Activated CD4-positive, alpha-beta T cell treated with anti-CD3 and anti-CD28 coated beads for 36 hours (primary cell): ENCODE measurements at places on chromosomes 6 and 20. TPM values are rescaled to one million over a fixed set of nuclear protein-coding genes. Genes with fewer than 3 reads are reported as not detected.
A peak's percentile ranks its signal among the peaks of the same experiment; 100 is the strongest.

GRCh38 chr6:37236921-37237320 lies 20.7 kb upstream of the TBC1D22B start:
- no peak for DNase-seq
- H3K27me3 ChIP-seq, result peaks cover 6% of the 10 kb centered on the region
- H3K27ac ChIP-seq, result no peak overlapping the region
- H3K36me3 ChIP-seq, result no peaks in the 10 kb centered on the region

DNA sequence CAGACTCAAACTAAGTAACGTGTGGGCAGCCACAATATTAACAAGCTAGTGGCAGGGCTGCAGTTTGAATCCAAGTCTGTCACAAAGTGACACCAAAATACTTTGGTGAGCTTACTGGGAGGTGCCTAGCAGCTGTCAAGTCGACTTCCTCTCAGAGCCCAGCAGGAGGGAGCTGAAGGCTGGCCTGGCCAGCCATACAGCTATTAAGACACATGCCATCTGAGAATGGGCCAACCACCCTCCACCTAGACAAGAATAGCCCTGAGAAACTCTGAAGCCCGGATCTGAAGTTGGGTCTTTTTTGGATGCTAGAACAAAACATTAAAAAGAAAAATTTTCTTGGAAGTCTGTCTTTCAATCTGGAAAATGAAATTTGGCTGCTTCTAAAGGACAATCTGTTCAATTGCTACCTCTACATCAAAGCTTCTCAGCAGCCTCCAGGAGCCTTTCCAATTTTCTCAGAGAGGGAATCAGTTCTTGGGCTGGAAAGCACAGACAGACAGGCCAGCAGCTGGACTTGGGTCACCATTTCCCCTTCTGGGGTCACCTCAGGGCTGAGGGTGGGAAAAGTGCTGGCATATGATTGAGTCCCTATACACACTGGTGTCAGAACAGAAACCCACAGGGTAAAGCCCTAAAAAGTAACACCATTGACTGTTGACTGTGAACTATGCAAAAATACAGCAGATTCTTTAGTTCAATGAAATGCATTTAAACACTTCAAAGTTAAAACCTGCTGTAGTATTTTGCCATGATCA lies 42.9 kb downstream of the UQCC1 start:
- no peak for DNase-seq
- H3K4me1 ChIP-seq, result no peaks in the 10 kb centered on the region
- H3K27ac ChIP-seq, result no peak overlapping the region
- H3K36me3 ChIP-seq, result peaks cover 28% of the 10 kb centered on the region
- H3K4me3 ChIP-seq, result no peak overlapping the region

The GMPR gene
- total RNA-seq, result 1.4 TPM

- no peak overlapping the region for H3K4me3 ChIP-seq
- no peaks in the 10 kb centered on the region for H3K27me3 ChIP-seq
- peaks cover 32% of the 10 kb centered on the region for H3K4me1 ChIP-seq
- H3K27ac ChIP-seq, result no peak overlapping the region
- DNase-seq, result no peak
- H3K36me3 ChIP-seq, result no peaks in the 10 kb centered on the region
Observed at GRCh38 chr20:17854307-17854903, 114.2 kb downstream of the SNX5 start.

DNA sequence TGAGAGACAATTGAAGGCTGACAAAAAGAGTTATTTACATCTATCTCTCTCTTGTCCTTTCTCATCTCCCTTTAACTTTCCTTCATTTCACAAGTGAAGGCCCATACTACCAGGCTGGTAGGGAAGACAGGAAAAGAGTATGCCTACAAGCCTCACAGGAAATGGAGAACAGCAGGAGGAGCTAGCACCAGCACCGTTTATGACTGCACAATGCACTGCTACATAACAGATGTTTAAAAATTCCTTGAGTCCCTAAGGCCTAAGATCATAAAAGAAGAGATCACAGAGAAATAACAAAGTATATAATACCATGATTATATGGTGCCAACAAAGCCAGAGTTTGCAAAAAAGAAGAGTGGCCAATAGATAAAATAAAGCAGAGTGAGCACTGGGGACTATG lies 194.8 kb downstream of the UNC5CL start:
- peaks cover 23% of the 10 kb centered on the region for H3K27me3 ChIP-seq
- H3K36me3 ChIP-seq, result no peaks in the 10 kb centered on the region
- H3K4me1 ChIP-seq, result no peaks in the 10 kb centered on the region

The EPPIN gene
- total RNA-seq, result not detected

- peak; percentile 85 for DNase-seq
- no peaks in the 10 kb centered on the region for H3K27me3 ChIP-seq
- peak overlapping the region; percentile 63 for H3K4me3 ChIP-seq
- peaks cover 10% of the 10 kb centered on the region for H3K36me3 ChIP-seq
- peak overlapping the region; percentile 97 for H3K27ac ChIP-seq
- H3K4me1 ChIP-seq, result peaks cover 98% of the 10 kb centered on the region
Observed at GRCh38 chr6:42390228-42390934, 61.3 kb downstream of the TRERF1 start.

DNA sequence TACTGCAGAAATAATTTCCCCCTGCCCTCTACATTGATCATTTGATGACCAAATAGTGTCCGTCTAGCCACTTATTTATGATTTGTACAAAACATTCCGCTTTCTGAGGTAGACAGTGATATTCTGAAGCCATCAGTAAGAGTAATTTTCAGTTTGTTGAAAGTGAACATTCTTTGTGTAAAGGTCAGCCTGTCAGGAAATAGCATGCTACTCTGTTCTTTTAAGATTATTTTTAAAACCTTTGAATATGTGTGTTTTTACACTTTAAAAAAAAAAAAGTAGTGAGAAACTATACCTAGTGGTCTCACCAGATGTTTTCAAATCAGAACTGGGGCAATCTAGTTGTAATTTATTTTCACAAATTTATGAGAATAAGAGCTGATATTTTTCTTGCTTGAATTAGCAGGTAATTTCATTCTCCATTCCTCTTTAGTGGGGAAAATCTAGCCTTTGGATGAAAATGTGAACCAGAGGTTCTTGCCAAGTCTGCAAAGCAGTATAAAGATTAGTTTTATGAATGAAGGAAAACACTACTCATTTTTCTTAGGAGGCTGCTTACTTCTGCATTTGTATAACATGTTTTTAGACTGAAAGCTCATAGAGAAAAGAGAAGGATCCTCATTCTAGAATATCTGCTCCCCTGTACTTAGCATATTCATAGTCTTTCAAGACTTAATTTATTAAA lies 12.1 kb upstream of the REV3L start:
- no peak overlapping the region for H3K27ac ChIP-seq
- peaks cover 5% of the 10 kb centered on the region for H3K36me3 ChIP-seq
- peaks cover 6% of the 10 kb centered on the region for H3K4me1 ChIP-seq
- no peak overlapping the region for H3K4me3 ChIP-seq
- H3K27me3 ChIP-seq, result no peaks in the 10 kb centered on the region

DNA sequence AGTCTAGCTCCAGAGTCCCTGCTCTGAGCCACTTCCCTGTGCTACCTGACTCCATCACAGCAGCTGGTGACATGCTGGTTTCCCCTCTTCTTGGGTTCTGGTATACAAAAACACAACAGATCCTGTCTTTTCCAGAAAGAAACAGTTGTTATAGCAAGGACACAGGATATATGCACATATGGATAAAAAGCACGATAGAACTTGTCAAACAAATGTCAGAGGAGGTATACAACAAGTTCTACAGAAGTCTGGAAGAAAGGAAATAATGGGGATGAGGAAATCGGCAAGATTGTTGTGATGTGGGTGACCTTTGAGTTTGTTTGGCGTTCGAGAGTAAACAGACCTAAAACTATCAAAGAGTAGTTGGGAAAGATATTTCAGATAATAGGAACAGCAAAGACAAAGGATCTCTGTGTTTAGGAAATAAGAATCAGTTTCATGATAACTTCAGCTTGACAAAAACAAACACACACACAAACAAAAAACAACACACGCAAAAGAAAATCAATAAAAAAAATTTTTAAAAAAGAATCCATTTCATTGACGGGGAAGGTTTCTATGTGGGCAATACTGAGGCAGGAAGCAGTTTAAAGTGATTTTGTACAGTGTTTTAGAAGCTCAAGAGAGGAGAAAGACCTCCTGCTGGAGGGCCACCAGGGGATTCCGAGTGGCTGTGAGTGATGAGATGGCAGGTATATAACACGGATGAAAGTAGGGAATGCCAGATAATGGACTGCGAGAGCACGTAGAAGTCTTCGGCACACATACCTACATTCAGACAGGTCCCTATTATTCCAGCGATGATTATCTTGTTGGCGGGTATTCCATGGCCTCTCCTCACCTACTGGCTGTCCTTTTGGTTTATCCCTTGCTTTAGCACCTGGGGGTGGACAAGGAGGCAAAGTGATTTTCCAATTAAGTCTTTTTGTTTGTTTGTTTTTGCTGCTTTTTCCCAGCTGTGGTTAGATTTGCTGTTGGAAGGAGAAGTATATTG lies 174.9 kb downstream of the HS3ST5 start:
- peaks cover 4% of the 10 kb centered on the region for H3K27me3 ChIP-seq
- H3K27ac ChIP-seq, result no peak overlapping the region
- H3K4me1 ChIP-seq, result no peaks in the 10 kb centered on the region
- H3K36me3 ChIP-seq, result no peaks in the 10 kb centered on the region
- no peak overlapping the region for H3K4me3 ChIP-seq
- DNase-seq, result no peak

The PTGIS gene
- total RNA-seq, result 0.43 TPM

The FILIP1 gene
- total RNA-seq, result not detected

- no peak overlapping the region for H3K27ac ChIP-seq
- peaks cover 2% of the 10 kb centered on the region for H3K27me3 ChIP-seq
- no peak overlapping the region for H3K4me3 ChIP-seq
- no peaks in the 10 kb centered on the region for H3K4me1 ChIP-seq
Observed at GRCh38 chr6:140181876-140182275, 807.4 kb upstream of the CITED2 start.

DNA sequence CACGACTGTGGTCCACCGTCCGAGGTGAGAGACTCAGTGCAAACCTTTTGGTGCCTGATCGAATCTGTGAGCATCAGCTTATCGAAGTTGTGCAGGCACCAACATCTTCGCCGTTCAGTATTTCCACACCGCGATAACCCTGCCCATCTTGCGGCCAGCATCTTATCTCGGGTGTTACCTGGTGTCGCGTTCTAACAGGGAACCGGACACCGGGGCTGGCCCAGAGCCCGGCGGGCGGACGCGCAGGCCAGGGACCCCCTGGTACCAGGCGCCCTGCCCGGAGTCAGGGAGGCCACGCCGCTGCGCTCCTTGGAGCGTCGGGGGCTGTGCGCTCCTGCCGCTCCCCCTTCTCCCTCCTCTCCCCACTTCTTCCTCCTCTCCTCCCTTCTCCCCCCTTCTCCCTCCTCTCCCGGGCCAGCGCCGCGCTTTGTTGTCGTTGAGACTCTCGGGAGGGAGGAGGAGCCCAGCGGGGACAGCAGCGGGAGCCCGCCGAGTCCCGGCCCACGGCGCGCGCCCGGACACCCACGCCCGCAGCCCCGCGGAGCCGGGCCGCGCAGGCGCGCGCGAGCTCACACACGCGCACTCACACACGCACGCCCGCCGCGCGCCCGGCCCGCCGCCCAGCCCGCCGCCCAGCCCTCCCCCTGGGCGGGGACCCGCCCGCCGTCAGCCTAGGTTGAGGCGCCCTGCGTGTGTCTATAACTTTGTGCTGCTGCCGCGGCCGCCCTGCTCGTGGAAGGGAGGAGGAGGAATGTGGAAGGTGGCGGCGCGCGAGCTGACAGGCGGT lies 1.4 kb upstream of the FOXO3 start:
- H3K4me1 ChIP-seq, result peaks cover 27% of the 10 kb centered on the region
- peak overlapping the region; percentile 83 for H3K4me3 ChIP-seq
- H3K27ac ChIP-seq, result peak overlapping the region; percentile 89
- peaks cover 14% of the 10 kb centered on the region for H3K27me3 ChIP-seq
